Esophagus squamous epithelium (tissue), 5 donors: ENCODE measurements at places on chromosomes 16 and 17. TPM values are rescaled to one million over a fixed set of nuclear protein-coding genes. Genes with fewer than 3 reads are reported as not detected.

DOK4 gene
- total RNA-seq: 20.7 TPM

CCT6B gene
- total RNA-seq: 2.1 TPM

SRCIN1 gene
- 1.7 TPM for total RNA-seq

INTS2 gene
- total RNA-seq: 10.8 TPM

DNA sequence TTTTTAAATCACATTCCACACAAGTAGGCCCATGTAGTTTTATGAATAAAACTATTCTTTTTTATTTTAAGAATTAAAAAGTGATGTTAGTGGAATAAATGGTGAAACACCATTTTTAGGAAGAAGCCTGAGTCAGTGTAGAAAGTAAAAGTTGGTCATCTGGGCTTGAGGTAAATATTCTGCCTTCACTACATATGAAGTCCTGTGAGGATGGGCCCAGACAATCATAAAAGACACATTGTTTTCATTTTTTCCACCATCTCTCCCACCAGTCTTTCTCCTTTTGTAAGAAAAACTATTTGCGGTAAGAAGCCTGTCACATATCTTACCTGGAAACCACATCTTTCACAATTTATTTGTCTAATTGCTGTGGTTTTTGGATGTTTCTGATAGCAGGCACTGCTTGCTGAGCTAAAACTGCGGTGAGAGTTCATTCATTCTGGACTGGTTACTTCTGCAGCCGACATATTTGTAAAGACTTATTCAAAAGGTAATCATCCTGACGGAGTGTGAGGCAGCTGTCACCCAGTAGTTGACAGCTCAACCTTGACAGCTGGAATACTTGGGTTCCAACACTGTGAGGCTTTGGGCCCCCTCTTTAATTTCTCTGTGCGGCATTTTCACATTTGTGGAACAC, 10.6 kb upstream of the RFFL start:
- DNase-seq: no peak
- H3K27ac ChIP-seq: peak overlapping the region; percentile 13
- H3K27me3 ChIP-seq: no peaks in the 10 kb centered on the region
- H3K4me3 ChIP-seq: no peak overlapping the region
- peaks cover 31% of the 10 kb centered on the region for H3K4me1 ChIP-seq

GRCh38 chr16:4615384-4616046, 827 bp upstream of the UBALD1 start:
- H3K27ac ChIP-seq: peak overlapping the region; percentile 95
- H3K36me3 ChIP-seq: no peaks in the 10 kb centered on the region
- DNase-seq: no peak
- H3K4me3 ChIP-seq: peak overlapping the region; percentile 97
- H3K4me1 ChIP-seq: peaks cover 57% of the 10 kb centered on the region
- H3K27me3 ChIP-seq: no peaks in the 10 kb centered on the region

DNA sequence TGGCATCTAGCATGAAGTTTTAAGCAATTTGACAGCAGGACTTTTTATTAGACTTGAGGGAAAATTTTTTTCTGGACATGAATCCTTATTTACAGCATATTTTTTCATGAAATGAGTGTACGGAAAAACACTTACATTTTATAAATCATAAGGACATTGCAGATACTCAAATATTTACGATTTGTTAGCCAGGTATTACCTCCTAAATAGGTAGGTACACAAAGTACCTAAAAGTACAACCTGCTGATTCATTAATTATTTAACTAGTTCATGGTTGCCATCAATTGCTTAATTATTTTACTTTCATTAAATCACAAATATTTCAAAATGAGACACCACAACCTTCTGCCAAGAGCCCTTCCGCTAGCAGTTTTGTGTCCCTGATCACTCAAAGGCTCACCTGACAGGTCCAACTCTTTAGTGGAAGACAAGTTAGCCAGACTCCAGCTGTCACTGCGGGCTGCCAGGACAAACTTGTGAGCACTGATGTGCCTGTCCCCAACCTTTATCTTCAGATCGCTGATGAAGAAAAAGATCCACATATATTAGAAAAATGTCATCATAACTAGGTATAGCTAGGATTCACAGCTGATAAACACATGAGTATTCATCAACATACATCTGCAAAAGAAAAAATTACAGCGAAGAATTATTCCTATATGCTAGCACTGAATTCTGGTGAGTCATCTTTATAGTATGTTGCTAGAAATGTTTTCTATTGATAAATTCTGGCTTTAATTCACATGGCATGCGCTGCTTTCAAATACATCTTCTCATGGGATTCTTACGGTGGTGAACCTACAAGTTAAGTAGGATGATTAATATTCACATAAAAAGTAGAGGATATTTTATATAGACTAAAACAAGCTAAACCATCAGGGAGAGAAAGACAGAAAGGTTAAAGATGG, 28.2 kb downstream of the ANKFY1 start:
- no peaks in the 10 kb centered on the region for H3K27me3 ChIP-seq
- DNase-seq: no peak

- H3K4me3 ChIP-seq: no peak overlapping the region
- H3K27me3 ChIP-seq: no peaks in the 10 kb centered on the region
- DNase-seq: no peak
- no peaks in the 10 kb centered on the region for H3K4me1 ChIP-seq
- H3K27ac ChIP-seq: no peak overlapping the region
Observed at GRCh38 chr16:68116256-68116867, 31.2 kb downstream of the NFATC3 start.

DNA sequence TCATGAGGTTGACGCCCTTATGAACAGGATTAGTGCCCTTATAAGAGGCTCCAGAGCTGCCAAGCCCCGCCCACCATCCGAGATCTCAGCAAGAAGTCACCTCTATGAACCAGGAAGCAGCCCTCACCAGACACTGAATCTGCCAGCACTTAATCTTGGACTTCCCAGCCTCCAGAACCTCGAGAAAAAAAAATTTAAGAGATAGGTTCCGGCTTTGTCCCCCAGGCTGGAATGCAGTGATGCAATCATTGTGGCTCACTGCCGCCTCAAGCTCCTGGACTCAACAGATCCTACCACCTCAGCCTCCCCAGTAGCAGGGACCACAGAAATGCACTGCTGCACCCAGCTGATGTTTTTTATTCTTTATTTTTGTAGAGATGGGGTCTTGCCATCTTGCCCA, 22.5 kb upstream of the ADCY9 start:
- H3K27ac ChIP-seq: no peak overlapping the region
- no peaks in the 10 kb centered on the region for H3K36me3 ChIP-seq
- DNase-seq: no peak
- H3K27me3 ChIP-seq: no peaks in the 10 kb centered on the region
- H3K4me3 ChIP-seq: no peak overlapping the region

GRCh38 chr17:64788286-64789060, 126.4 kb upstream of the SMURF2 start:
- H3K27ac ChIP-seq: peak overlapping the region; percentile 65
- H3K36me3 ChIP-seq: peaks cover 73% of the 10 kb centered on the region
- no peaks in the 10 kb centered on the region for H3K27me3 ChIP-seq
- H3K4me3 ChIP-seq: no peak overlapping the region
- peaks cover 47% of the 10 kb centered on the region for H3K4me1 ChIP-seq

- H3K4me1 ChIP-seq: no peaks in the 10 kb centered on the region
- H3K27me3 ChIP-seq: no peaks in the 10 kb centered on the region
- H3K36me3 ChIP-seq: no peaks in the 10 kb centered on the region
- no peak overlapping the region for H3K27ac ChIP-seq
Observed at GRCh38 chr16:7492122-7492521, 159.5 kb downstream of the RBFOX1 start.

GRCh38 chr16:3259836-3260235, 3.4 kb upstream of the MEFV start:
- no peak overlapping the region for H3K4me3 ChIP-seq
- no peaks in the 10 kb centered on the region for H3K36me3 ChIP-seq
- DNase-seq: no peak
- H3K27ac ChIP-seq: no peak overlapping the region
- peaks cover under 1% of the 10 kb centered on the region for H3K4me1 ChIP-seq

DNA sequence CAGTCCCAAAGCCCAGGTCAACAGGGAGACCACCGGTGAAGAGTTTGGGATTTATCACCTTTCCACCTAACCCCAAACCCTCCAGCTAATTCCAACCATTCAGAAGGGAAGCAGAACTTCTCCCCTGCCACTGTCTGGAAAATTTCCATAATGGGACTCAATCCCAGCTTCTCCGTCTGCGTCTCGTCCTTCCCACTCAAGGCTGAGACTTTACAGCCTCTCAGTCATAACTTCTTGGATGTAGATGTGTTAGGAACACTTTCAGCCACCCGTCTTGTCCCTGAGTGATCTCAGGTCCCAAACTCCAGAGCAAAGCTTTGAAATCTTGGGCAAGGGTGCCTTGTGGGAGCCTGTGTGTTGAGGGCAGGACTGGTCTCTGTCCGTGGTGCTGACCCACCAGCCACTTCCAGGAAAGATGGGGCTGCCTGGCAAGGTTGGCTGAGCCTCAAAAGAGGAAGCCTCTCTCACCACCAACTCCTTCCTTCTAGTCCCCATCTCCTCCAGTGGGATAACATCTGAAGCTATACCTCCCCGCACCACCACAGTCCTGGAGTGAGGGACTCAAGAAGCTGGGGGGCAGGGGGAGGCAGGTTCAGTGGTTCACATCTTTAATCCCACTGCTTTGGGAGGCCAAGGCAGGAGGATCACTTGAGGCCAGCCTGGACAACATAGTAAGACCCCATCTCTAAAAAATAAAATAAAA, 9.3 kb downstream of the GAS2L2 start:
- H3K36me3 ChIP-seq: no peaks in the 10 kb centered on the region
- no peak overlapping the region for H3K4me3 ChIP-seq
- H3K27me3 ChIP-seq: peaks cover 9% of the 10 kb centered on the region
